NCI-H460 (cell line): ENCODE measurements at places on chromosomes 7 and 10. TPM values are rescaled to one million over a fixed set of nuclear protein-coding genes. Genes with fewer than 3 reads are reported as not detected.

Gene ALOX5
- total RNA-seq = not detected in 2 replicates

Gene OR2A12
- total RNA-seq = not detected in 2 replicates

Gene SEMA3D
- total RNA-seq = 59.1 and 72.1 TPM in 2 replicates

Gene CFAP70
- 0.15 and 0.32 TPM in 2 replicates for total RNA-seq

Gene ADRB1
- 2.4 and 2.6 TPM in 2 replicates for total RNA-seq

Gene COL28A1
- total RNA-seq = 0.12 and 0.29 TPM in 2 replicates

Gene PLCE1
- 0.23 and 0.32 TPM in 2 replicates for total RNA-seq

Gene BTBD16
- 0.43 and 0.45 TPM in 2 replicates for total RNA-seq

Gene CACNB2
- 2.5 and 2.6 TPM in 2 replicates for total RNA-seq

Gene TRIM50
- total RNA-seq = 0.17 and 0.47 TPM in 2 replicates

Gene DEPP1
- 0.64 and 0.89 TPM in 2 replicates for total RNA-seq

Gene SHOC2
- 32.0 and 34.8 TPM in 2 replicates for total RNA-seq

Gene HYAL4
- total RNA-seq = not detected in 2 replicates

Gene CTBP2
- 75.1 and 77.3 TPM in 2 replicates for total RNA-seq

Gene CYP2C8
- not detected in 2 replicates for total RNA-seq

Gene SDK1
- 1.1 and 1.7 TPM in 2 replicates for total RNA-seq

Gene AASS
- 2.5 and 3.8 TPM in 2 replicates for total RNA-seq

Gene CYP3A4
- total RNA-seq = not detected in 2 replicates

Gene CEP55
- 71.8 and 76.0 TPM in 2 replicates for total RNA-seq

Gene SEC61G
- total RNA-seq = 138 and 141 TPM in 2 replicates

Gene VKORC1L1
- 15.3 and 17.3 TPM in 2 replicates for total RNA-seq

Gene SLC39A12
- total RNA-seq = not detected in 2 replicates

Gene HOXA1
- total RNA-seq = 0.87 TPM in 1 of 2 replicates, not detected in the other

Gene HMX2
- 1.1 and 1.7 TPM in 2 replicates for total RNA-seq
